ENCODE measurements at places on chromosomes 5 and 9.

GRCh38 chr5:10565785-10566542, 2.1 kb downstream of the ANKRD33B start:
- DNase-seq, result no peak

DNA sequence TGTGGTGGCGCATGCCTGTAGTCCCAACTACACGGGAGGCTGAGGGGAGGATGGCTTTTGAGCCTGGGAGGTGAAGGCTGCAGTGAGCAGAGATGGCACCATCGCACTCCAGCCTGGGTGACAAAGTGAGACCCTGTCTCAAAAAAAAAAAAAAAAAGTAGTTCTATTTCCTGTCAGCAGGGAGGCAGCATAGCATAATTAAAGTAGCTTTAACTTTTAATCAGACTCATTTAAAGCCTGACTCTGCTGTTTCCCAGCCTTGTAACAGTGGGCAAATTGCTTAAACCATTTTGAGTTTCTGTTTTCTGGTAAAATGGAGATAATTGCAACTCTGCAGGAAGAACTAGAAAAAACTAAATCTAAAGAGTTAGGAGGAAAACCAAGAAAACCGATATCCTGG, 31.2 kb downstream of the CNOT6 start:
- DNase-seq, result no peak

DNA sequence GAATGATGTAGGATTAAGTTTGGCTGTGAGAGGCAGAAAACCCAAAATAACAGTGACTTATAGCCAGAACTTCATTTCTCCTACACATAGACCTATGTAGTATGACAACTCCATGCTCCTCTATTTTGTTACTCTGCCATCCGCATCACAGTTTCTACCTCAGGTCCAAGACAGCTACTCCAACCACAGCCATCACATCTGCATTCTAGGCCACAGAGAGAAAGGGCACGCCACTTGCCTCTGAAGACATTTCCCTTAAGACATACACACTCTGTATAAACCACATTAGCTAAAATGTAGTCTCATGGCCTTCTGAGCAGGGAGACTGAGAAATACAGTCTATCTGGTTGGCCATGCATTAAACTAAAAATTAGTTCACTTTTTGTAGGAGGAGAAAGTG, 10.0 kb downstream of the SPINK4 start:
- DNase-seq, result no peak

DNA sequence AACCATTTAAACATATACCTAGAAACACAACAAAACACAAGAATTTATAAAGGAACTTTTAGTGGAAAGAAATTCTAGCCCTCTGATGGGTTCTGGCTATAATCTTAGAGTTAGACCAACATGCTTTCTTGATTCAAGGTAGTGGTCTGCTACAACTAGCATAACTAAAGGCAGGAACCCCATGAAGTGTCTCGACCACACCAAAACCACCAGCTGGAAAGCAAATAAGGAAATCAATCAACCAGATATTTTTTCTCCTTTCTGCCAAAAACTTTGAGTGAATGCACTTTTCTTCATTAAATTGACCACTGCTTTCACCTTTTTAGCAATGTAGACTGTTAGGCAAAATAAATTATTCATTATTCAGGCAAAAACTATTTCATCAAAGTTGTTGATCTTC, 346.4 kb downstream of the EBF1 start:
- DNase-seq, result no peak

- no peak for DNase-seq
Measured at GRCh38 chr5:87899208-87899661, 369.4 kb downstream of the TMEM161B start.

GRCh38 chr9:129544761-129545160, 76.1 kb downstream of the C9orf50 start:
- DNase-seq, result no peak

- no peak for DNase-seq
Measured at GRCh38 chr9:125538092-125538473, 168.9 kb downstream of the MAPKAP1 start.

All from NCI-H187 treated with DMSO at 0.1 percent for 48 hours (cell line).